COLO829 (cell line): ENCODE measurements at places on chromosomes 4 and X.

- no peak for DNase-seq
Observed at GRCh38 chrX:79259073-79259689, 108.0 kb downstream of the ITM2A start.

GRCh38 chr4:73589887-73590801 lies 30.1 kb downstream of the RASSF6 start:
- DNase-seq, result no peak

DNA sequence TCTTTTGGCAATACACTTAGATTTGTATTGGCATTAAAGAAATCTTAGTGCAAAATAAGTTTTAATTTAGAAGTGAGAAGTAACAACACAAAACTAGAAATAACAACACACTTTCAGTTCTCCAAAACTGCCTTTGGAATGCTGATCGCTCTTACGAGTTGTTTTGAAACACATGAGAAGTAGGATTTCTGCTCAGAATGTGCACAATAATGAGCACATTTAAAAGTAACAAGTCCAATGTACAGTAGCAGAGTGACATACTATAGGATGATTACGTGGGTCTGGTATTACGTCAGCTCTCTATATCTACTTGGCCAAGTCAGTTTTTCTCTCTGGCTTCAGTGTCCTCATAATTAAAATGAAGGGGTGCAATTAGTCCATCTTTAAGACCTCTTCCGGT lies 164.8 kb downstream of the CHM start:
- no peak for DNase-seq

- peak; percentile 10 for DNase-seq
Observed at GRCh38 chrX:150934453-150934852, 36.0 kb upstream of the CD99L2 start.

DNA sequence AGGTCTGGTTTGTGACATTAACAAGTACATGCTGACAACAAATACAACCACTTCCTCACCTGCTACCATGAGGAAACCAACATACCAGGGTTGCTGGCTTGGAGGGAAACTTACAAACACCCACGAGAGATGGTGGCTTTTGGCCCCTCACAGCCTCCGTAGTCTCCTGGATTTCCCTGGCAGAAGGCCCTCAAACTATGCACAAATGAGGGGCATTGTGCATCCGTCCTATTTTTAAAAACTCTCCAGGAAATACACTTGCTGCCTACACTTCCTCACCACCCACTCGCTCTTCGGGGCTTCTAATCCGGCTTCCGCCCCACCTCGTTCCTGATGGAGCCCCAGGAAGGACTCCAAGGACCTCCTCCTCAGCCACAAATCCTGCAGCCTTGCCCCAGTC lies 355.0 kb upstream of the GATB start:
- no peak for DNase-seq

DNA sequence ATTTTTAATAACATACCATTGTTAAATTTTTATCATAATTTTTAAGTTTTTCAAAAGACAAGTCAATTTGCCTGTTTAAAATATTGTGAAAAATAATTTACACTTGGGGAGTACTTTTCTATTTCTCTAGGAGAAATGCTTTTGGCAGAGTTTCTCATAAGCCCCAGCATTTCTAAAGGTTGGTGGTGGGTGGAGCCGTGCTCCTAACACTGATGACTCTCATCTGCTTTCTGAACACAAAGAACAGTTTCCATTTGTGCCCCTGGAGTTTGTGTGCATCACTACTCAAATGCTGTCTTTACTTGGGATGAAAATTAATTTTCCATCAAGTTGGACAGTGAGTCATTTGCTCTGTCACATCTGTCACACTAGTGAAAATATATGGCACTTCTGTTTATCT lies 57.6 kb downstream of the TNIP2 start:
- DNase-seq, result no peak

DNA sequence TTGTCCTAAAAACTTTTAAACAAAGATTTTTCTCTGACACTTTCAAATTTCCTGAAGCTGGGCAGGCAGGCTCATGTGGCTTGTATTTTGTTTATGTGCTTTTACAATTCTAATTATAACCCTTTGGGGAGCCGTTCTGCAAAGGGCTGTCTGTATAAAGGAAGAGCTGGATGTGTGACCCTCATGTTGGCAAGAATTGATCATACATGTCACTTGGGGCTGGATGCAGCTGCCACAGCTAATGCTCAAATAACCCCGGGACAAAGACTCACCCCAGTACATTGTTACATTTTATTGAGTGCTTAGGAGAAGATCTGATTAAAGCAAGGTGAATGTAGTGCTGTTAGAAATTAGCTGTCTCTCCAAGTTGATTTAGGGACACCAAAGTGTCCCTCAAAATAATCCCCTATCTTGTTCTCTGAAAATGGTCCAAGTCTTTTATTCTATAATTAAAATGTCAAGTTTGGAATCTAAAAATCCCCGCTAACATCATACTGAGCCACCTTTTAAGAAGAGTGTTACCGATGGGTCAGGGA lies 13.0 kb upstream of the DAPP1 start:
- DNase-seq, result no peak

GRCh38 chrX:151359931-151360871 lies 36.8 kb upstream of the VMA21 start:
- peak; percentile 9 for DNase-seq

- peak; percentile 50 for DNase-seq
Observed at GRCh38 chr4:77599378-77599777, 6.2 kb upstream of the CXCL13 start.

- DNase-seq, result peak; percentile 15
Observed at GRCh38 chrX:34578237-34578636, 78.8 kb downstream of the TMEM47 start.

GRCh38 chrX:136773648-136774047 lies 7.1 kb downstream of the ARHGEF6 start:
- DNase-seq, result no peak

DNA sequence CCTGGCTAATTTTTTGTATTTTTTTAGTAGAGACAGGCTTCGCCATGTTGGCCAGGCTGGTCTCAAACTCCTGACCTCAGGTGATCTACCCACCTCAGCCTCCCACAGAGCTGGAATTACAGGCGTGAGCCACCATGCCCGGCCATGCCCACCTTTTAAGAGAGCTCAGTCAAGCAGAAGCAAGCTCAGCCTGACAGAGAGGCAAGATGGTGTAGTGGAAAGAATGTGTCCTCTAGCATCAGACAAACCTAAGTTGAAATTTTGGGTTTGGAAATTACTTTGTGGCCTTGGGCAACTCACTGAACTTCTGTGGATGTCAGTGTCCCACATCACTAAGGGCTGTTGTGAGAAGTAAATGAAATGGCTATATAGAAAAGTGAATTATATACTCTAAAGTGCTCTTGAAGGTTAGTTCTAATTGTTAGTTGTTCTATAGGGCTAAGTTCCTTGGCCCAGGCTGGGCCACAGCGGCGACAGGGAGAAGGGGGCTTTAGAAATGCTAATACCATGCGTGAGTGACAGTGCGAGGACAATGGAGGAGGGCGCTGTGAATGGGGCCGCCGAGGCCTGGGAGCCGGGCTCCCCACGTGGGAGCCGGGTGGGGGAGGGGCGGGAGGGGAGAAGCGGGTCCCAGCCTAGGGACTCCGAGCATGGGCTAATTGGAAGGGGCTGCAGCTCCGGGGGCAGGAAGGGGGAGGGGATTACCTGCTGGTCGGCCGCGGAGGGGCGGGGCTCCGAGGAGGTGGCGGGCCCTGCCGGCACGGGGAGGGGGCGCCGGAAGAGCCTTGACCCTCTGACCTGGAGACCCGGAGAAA lies 15.6 kb downstream of the PJA1 start:
- no peak for DNase-seq

GRCh38 chr4:138097912-138098600 lies 144.1 kb downstream of the SLC7A11 start:
- DNase-seq, result no peak

DNA sequence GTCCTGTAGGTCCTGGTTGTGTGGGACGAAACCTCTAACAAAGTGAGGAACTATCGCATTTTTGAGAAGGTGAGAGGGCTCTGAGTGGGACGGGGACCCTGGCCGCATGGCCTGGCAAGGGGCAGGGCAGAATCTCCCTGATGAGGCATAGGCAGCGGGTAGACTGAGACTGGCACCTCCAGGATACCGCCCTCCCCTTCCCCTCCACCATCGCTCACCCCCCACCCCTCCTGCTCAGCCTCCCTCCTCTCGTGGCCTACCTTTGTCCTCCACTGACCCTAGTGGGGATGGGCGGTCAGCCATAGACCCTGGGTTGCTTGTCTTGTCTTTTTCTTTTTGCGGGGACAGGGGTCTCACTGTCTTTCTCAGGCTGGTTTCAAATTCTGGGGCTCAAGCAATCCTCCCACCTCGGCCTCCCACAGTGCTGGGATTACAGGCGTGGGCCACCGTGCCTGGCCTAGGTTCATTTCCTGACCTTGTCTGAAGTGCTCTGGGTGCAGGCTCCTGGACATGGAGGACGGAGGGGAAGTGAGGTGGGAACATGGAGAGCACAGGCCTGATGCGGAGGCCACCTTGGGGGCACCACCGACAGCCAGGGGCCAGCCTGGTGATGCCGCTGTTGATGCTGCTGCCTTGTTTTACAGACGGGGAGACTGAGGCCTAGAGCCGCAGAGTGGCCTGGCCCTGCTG lies 10.5 kb upstream of the ADD1 start:
- no peak for DNase-seq

- DNase-seq, result no peak
Observed at GRCh38 chrX:9148615-9149399, 114.9 kb upstream of the FAM9B start.

- no peak for DNase-seq
Observed at GRCh38 chr4:41135801-41136200, 78.5 kb downstream of the APBB2 start.

DNA sequence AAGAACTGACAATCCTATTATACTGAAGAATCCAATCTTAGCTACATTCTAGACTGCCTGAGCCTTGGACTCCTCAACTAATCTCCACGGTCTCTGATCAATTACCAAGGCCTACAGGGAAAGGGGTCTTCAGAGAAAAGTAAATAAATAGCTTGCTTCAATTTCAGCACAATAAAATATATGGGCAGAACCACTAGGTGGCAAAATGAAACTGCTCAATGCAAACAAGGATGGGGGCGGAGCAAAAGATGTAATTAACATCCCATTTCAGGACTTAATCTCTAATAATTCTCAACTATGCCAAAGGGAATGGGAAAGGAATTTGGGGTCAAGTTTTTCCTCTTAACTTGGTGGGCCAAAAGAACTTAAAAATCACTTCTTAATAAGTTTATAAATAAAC lies 78.4 kb upstream of the MAP3K15 start:
- DNase-seq, result peak; percentile 19

GRCh38 chr4:153296040-153296823 lies 48.3 kb upstream of the MND1 start:
- DNase-seq, result no peak

DNA sequence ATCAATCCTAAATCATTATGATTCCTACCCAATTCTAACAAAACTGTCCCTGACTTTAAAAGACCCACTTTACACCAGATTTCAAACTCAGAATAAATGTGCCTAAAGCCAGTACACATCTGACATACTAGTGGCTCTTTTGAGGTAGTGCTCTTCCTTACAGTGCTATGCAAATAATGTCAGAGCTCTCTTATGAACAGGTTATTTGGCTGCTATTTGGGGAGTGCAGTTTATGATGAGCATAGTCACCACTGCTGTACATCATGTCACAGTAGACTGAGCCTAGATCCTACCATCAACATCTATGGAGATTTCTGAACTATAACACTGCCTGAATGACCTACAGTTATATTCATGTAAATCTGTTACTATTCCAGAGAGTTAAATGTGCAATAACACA lies 50.4 kb upstream of the PAGE5 start:
- no peak for DNase-seq

DNA sequence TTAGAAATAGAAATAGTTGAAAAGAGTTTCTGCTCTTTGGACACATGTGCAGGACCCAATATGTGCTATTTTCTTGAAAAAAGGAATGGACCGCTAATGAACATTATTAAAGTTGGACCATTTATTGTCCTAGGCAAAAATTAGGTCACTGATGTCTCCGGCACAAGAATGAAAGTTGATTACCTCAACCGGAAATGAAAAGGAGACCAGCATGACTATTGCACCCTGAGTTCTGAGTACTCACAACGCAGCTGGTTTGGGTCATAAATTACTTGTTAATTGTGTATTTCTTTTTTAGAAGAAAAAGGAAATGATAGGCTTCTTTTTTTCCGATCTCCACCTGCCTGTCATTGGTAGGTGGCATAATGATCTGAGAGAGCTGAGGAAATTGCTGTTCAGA lies 232.7 kb downstream of the ARHGAP24 start:
- no peak for DNase-seq

GRCh38 chrX:121761845-121762244 lies 714.4 kb downstream of the GLUD2 start:
- DNase-seq, result no peak

GRCh38 chr4:141851246-141851891 lies 215.0 kb downstream of the IL15 start:
- no peak for DNase-seq

GRCh38 chr4:72577211-72577610 lies 8.2 kb upstream of the ADAMTS3 start:
- no peak for DNase-seq

GRCh38 chr4:140257461-140258305 lies 103.7 kb upstream of the MAML3 start:
- DNase-seq, result no peak

- no peak for DNase-seq
Observed at GRCh38 chr4:176357359-176358082, 37.8 kb downstream of the SPCS3 start.

DNA sequence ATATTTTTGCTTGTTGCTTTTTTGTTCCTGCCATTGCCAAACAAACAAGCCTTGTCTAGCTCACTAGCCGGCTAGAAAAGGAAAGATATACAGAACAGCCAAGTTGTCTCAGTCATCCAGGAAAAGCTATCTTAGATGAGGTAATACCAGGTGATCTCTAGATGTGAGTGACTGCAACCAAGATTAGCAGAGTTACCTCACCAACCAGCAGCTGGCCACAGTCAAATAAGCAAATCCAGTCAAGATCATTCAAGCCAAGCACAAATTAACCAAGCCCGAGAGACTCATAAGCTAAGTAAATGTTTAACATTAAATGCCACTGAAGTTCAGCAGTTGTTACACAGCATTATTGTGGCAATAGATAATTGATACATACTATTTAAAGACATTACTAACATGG lies 108.6 kb downstream of the CENPC start:
- DNase-seq, result no peak

- DNase-seq, result no peak
Observed at GRCh38 chrX:25196221-25196620, 180.5 kb upstream of the ARX start.

- no peak for DNase-seq
Observed at GRCh38 chrX:36983831-36984230, 24.3 kb upstream of the FAM47C start.

- DNase-seq, result no peak
Observed at GRCh38 chrX:25925946-25926345, 212.2 kb upstream of the MAGEB18 start.

GRCh38 chrX:13798184-13798583 lies 18.7 kb downstream of the GPM6B start:
- no peak for DNase-seq

GRCh38 chr4:40238700-40239548 lies 42.1 kb downstream of the RHOH start:
- no peak for DNase-seq

- peak; percentile 66 for DNase-seq
Observed at GRCh38 chr4:127732623-127733328, 2.6 kb downstream of the SLC25A31 start.

- DNase-seq, result no peak
Observed at GRCh38 chr4:105122350-105122749, 24.3 kb upstream of the TET2 start.

- no peak for DNase-seq
Observed at GRCh38 chrX:49208399-49208798, 8.4 kb upstream of the SYP start.
